ENCODE measurements at places on chromosomes 4 and X. TPM values are rescaled to one million over a fixed set of nuclear protein-coding genes. Genes with fewer than 3 reads are reported as not detected.

Gene SPANXN4
- total RNA-seq, result not detected

Gene NUDT10
- total RNA-seq, result 0.14 TPM

Gene HTR2C
- 0.44 TPM for total RNA-seq

Gene SNCA
- total RNA-seq, result 7.9 TPM

Gene XKRX
- total RNA-seq, result 0.22 TPM

Gene GPR119
- total RNA-seq, result not detected

Gene RNF212
- total RNA-seq, result 0.72 TPM

Gene L1CAM
- total RNA-seq, result 18.2 TPM

Gene HPGDS
- total RNA-seq, result under 0.01 TPM

Gene FAAH2
- 0.14 TPM for total RNA-seq

Gene FGFBP2
- not detected for total RNA-seq

Gene FABP2
- total RNA-seq, result not detected

Gene CLNK
- total RNA-seq, result not detected

Gene C4orf50
- total RNA-seq, result not detected

Gene SERPINA7
- not detected for total RNA-seq

Gene HTN1
- total RNA-seq, result not detected

Gene CXCL3
- total RNA-seq, result 19.7 TPM
